ENCODE measurements at places on chromosomes 12 and 14.

- no peak for DNase-seq
These were observed 45.6 kb downstream of the DDX11 start for GRCh38 chr12:31119192-31119802.

DNA sequence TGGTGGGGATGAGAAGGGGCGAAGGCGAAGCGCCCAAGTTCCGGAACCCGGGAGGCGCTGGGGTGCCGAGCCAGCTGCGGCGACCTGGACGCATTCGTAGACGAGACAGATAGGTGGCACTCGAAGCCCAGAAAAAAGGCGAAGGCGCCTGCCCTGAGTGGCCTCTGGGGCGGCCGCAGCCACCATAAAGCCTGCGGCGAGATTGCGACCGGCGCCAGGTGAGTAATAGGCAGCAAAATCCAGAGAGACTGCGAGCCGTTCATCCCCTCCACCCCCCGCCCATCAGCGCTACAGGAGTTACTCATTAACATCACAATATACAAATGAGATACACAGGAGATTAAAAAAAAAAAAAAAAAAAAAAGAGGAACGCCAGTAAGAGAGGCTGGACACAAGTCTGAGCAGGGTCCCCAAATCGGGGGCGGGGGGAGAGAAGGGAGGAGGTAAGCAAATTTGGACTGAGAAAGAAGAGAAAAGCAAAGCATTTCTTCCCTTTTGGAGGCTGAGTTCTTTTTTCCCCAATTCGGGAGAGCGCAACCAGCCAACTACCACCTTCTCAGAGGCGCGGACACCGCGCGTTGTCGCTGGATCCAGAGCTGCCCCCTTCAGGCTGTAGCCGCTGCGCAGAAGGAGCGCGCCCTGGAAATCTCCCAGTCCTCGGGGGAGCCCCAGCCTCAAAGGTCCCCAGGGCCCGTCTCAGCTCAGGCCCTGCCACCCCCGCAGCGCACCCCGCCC is 15.7 kb downstream of the TBX3 start:
- peak; percentile 56 for DNase-seq

GRCh38 chr14:93926873-93927799 is at the start of gene FAM181A:
FAM181A (plus strand) TSS chr14:93927344; CDS start chr14:93928286, 942 bp downstream.
- no peak for DNase-seq

DNA sequence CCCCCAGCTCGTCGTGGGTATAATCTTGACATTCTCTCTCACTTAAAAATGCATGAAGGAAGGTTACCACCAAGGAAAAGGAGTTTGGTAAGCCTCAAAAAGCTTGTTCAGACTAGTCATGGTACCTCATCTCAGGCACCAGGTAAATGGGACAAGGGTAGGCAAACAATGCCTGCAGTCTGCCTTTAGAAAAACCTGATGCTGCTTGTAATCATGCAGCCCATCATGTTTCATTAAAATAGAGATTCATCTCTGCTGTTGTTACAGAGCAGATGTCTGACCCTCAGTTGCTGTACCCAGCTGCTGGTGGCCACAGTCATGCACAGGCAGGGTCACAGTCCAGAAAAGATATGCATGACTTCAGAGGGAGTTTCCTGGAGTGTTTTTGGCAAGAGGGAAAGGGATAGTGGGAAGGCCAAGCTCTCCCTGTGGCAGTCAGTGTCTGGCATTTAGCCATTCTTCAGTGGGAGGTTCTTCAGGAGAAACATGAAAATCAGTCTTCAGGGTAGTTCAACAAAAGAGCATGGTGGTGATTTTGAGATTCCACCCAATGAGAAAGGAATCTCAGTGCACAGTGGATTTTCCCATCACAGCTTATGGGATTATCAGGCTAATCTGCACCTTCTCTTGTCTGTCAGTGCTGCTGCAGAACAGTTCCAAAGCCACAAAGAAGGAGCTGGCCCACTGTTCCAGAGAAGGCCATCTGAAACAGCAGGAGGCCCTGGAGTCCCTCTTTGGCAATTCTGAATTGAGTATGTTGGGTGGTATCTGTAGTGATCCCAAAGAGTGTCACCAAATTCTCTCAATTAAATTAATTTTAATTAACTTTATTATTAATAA is 202.7 kb upstream of the FRMD6 start:
- no peak for DNase-seq

DNA sequence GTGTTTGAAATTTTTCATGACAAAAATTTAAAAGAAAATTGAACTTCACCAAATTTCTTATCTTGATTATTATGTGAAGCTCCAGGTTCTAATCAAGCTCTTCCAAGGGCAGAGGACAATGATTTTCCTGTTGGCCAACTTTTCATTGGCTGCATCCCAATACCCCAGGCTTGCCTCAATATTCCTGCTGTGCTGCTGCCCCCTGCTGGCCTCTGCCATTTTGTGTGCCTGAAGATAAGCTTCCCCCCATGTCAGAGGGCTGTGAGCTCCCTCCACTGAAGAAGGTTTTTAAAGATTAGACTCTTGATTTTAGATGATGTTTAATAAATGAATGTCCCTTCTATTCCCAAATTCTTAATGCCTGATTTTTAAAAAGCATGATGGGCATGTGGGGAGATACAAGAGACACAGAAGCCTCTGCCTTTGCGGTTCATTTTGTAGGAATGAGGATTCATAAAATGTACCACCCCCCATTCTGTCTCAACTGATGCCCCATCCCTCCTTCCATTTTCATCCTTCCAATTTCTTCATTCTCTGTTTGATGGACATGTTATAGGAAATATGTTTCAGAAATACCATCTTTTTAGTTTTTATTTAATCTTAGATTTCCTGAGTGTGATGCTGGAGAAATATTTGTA is 76.7 kb upstream of the RGS6 start:
- peak; percentile 77 for DNase-seq

- no peak for DNase-seq
These were observed 103.8 kb upstream of the MED13L start for GRCh38 chr12:116381240-116381743.

- DNase-seq: peak; percentile 70
These were observed 13.2 kb downstream of the TRIP11 start for GRCh38 chr14:92026548-92027190.
